ENCODE measurements at places on chromosomes 5 and 9.
A peak's percentile ranks its signal among the peaks of the same experiment; 100 is the strongest.

DNA sequence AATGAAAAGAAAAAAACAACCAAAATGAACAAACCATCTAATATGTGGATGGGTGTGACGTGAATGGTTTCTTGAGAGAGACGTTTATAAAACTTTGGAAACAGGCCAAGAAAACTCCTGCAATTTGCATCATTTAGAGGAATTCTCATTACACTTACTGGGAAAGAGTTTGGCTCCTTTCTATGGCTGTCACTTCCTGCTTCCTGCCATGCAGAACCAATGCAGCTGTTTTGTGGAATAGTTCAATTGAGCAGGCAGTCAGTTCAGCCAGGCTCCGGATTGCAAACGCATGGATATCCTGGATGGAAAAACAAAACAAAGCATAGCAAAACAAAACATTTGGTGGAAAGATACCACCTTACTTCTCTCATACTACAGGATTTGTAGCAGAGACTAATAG is 36.6 kb downstream of the FAM114A2 start:
- peak; percentile 80 for DNase-seq

GRCh38 chr9:121835587-121836365 is 184.3 kb downstream of the DAB2IP start:
- no peak for DNase-seq

DNA sequence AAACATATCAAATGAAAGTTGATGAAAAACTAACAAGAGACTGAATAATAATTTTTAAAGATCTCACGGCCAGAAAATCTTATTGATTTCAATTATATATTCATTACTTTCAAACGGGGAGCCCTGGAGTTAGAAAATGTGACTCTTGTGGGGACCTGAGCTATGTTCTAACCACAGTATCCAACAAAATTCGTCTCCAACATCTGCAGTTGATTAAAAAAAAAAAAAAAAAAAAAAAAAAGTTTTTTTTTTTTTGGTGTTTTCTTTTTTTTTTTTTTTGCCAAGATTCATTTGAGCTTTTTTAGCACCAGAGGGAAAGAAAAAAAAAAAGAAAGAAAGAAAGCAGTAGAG is 144.3 kb upstream of the PIK3R1 start:
- DNase-seq = no peak

- DNase-seq = no peak
These were observed 16.2 kb downstream of the SIL1 start for GRCh38 chr5:139181835-139182452.

DNA sequence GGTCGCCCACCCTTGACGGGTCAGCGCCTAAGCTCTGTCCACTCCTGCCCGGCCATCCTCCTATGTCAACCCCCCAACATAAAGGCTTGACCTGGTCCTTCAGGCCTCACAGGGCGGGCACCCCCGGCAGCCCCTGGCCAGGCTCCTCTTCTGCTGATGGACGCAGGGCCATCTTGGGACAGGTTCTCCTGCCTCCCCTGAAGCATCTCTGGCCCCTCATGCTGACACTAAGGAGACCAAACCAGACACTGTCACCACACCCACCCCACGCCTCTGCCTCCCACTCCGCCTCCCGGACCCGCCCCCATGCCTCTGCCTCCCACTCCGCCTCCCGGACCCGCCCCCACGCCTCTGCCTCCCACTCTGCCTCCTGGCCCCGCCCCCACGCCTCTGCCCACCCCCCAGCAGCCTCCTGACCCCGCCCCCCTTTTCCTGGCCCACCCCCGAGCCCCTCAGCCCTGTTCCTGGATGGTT is 6.8 kb downstream of the OBP2A start:
- no peak for DNase-seq

DNA sequence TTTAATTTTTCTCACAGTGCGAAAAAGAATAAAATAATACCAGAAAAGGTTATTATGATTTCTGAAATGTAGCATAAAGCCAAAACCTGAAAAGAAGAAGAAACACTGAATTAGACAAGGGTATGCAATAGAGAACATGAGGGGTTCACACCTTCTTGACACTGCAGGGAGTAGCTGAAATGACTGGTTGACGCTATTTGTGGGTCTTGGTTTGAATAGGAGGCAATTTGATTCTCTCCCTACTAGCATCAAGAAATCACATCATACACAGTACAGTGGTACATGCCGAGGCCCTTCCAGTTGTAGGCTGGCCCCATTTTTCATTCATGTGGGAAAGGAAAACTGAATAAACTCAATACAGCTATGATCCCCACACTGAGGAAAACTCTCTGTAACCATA is 68.6 kb downstream of the NR3C1 start:
- DNase-seq = no peak

DNA sequence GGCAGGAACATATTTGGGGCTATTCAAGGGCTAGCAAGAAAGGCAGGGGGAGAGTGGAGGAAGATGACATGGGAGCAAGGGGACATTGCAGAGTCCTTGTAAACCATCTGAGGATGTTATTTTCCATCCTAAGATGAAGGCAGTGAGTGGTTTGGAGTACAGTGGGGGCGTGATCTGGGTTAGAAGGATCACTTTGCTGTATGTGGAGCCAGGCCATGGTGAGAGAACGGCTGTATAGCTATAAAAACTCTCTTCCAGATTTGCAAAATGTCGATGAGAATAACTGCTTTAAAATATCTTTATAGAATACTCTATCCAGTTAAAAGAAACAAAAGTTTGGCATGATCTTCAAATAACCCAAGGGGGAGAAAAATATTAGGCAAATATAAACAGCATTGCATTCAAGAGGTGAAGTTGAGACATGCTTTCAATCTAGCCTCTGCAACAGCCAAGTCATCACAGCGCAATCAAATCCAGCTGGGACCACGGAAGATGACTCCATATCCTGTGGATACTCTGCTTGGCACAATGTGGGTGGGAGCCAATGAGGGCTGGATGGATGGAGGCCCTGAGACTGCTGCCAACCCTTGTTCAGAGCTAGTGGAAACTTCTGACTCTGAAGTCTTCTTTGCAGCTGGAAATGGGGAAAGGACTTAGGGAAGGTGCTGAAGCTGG is 111.5 kb upstream of the BASP1 start:
- no peak for DNase-seq

DNA sequence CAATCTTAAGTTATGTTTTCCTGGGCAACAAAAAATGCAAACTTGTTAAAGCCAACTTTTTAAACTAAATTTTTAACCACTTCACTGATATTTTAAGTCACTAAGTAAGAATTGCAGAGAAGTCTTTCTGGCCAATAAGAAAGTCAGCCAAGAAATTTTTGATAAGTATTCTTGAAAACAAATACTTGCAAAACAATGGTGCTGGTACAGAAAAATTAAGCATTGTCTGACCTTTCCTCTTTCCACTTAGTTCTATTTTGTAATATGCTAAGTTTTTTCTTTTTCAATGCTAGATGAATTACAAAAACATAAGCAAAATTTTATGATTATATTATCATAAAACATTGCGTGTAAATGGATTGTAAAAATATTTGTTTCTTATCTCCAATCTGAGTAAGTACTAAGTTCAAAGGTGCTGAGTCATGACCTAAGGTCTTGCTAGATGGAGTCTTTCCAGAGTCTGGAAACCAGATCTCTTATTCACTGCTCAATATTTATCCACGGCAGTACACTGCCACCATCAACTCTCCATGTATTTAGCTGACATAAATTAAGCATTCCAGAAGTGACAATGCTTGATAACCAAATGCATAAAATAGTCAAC is 139.7 kb downstream of the MEF2C start:
- DNase-seq = no peak

GRCh38 chr9:10252174-10252573 is 360.6 kb downstream of the PTPRD start:
- peak; percentile 54 for DNase-seq

DNA sequence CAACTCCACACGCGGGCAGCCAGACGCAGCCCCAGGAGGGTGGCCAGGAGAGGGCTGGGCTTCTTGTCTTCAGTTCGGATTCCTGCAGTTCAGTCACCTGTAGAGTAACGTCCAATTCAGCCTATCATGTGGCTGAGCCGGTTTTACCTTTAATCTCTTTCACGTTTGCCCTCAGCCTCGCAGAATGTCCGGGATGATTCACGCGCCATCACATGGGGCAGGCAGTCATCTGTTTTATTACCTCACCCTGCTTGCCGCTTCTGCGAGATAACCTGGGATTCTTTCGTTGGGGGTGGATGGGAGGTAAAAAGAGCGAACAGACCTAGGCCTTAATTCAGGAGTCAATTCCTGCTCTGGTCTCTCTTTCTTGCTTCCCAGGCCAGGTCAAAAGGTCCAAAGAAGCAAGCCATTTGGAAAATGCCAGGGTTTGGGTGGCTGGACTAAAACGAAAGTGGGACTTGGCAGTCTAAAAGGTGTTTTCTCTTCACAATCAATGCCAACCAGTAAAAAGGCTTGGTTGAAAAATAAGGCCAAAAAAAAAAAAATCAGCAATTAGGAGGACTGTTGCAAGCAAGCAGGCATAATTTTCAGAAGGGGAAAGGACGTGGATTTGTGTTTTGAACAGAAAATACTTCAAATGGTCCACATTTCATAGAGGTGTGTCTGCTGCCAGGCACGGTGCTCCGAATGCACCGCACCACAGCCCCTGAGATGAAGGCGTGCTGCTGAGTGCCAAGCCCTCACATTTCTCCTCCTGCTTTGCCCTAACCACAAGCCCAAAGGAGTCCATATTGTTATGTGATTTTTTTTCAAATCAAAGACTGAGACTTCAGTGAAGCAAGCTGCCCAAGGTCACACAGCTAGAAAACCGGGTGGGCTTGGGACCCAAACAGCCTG is 2.8 kb upstream of the WWC1 start:
- no peak for DNase-seq

GRCh38 chr5:154482528-154483449 is 4.8 kb upstream of the HAND1 start:
- DNase-seq = no peak

- no peak for DNase-seq
These were observed 173.7 kb upstream of the SLC12A2 start for GRCh38 chr5:127909821-127910220.
